ENCODE measurements at places on chromosomes 11 and 22.

DNA sequence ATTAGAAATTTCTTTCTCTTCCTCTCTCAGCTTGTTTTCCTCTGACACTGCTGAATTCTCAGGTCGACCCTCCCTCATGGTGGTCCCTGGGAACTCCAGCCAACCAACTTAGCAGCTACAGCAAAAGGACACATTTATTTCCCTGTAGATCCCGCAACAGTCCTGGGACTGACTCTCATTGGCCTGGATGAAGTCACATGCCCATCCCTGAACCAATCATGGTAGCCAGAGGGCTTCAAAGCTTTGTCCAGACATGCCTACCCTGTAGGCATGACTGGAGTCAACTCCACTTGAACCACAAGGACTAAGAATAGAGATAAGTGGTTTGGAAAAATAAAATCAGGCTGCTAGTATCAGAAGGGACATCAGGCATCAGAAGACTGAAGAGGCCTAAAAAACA is 84.6 kb upstream of the LRRC55 start:
- DNase-seq = no peak

DNA sequence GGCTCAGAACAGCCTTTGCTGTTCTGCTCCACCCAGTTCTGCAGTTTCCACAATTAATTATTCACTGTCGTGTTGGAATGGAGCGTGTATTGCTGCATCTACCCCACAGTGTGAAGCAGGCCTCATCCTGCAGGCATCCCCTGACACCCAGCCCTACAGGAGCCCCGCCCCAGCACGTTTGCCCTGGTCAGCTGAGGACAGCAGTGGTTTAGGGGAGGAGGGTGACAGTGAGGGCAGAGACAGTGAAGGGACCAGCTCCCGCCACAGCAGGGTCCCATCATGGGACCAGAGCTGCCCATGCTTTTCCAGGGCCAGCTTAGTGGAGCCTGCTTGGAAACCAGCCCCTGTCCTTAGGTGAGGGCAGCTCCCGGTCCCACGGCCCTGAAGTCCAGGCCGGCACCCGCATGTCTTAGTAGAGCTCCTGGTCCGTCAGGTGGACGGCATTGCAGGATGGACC is 273.0 kb downstream of the TBC1D22A start:
- DNase-seq = no peak

- no peak for DNase-seq
Measured at GRCh38 chr11:110031171-110031570, 62.0 kb upstream of the ZC3H12C start.

DNA sequence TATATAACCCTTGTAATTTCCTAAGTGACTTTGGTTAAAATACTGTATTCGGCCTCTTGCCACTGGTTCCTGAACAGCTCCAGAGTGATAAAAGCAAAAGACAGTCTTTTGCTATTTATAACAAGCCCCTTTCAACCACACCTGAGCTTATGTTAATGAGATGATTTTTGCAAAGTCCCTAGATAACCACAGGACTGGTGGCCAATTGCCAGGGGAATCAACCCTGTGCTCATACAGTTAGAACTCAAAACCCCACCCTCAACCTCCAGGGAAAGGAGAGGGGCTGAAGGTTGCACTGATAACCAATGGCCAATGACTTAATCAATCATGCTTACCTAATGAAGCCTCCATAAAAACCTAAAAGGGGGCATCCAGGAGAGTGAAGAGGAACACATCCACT is 77.9 kb downstream of the SIK3 start:
- DNase-seq = no peak

DNA sequence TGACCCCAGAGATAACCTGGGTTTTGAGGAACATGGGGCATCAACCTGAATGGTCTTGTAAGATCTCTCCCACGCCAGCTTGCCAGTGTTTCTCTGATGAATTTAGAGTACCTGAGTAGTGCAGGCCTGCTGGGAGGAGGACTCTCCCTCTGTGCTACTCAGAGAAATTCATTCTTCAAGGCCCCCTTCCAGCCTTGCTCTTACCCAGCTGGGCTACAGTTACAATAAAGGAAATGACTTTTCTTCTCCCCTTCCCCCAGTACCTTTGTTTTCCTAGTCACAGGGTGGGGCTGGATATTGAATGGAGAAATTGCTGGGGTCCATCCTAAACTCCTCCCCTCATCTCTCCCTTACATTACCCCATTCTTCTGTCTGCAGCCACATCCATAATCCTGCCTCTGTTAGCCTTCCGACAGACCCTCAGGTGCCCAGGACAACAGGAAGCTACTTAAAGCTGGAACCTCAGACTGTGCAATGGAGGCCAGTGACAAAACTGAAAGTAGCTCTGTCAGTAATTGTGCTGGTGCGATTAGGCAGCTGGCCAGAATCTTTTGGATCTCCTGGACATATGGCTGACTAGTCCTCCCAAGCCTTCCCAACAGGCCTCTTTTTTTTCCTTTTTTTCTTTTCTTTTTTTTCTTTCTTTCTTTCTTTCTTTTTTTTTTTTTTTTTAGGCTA is 17.4 kb downstream of the LIMK2 start:
- peak; percentile 74 for DNase-seq

- no peak for DNase-seq
Measured at GRCh38 chr11:72621008-72621610, 53.1 kb downstream of the PDE2A start.

GRCh38 chr11:78160557-78160956 is 21.1 kb upstream of the ALG8 start:
- DNase-seq = no peak

DNA sequence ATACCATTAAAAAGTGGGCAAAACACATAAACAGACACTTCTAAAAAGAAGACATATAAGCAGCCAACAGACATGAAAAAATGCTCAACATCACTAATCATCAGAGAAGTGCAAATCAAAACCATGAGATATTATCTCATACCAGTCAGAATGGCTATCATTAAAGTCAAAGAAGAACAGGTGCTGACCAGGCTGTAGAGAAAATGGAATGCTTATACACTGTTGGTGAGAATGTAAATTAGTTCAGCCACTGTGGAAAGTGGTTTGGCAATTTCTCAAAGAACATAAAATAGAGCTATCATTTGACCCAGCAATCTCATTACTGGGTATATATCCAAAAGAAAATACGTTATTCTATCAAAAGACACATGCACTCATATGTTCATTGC is 13.5 kb downstream of the OR2AT4 start:
- no peak for DNase-seq

DNA sequence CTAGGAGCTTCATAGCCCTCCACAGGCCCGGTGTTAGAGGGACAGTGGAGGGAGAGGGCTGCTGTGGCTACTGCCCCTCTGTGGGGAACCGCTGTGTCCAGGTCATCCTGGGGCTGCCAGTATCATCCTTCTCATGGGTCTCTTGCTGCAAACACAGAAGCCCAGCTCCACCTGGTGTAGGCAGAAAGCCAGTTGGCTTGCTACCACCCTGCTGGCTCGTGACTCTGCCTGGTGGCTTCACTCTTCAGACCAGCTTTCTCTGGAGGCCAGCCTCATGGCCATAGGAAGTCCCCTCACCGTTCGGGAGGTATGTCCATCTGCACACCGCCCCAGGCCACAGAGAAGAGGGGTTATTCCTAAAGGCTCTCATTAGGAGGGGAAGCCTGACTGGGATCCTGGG is 19.4 kb upstream of the SUSD2 start:
- no peak for DNase-seq

GRCh38 chr22:32707971-32708370 is 93.5 kb upstream of the TIMP3 start:
- DNase-seq = no peak

- DNase-seq = no peak
Measured at GRCh38 chr11:129236850-129237249, 44.7 kb upstream of the ARHGAP32 start.

- DNase-seq = peak; percentile 66
Measured at GRCh38 chr11:47186076-47186699, at the start of gene PACSIN3. TSS of gene PACSIN3 (minus strand) at chr11:47186434. CDS start at chr11:47182727, 3,707 bp downstream.

- DNase-seq = no peak
Measured at GRCh38 chr22:43085658-43086606, 3.3 kb downstream of the TTLL1 start.

DNA sequence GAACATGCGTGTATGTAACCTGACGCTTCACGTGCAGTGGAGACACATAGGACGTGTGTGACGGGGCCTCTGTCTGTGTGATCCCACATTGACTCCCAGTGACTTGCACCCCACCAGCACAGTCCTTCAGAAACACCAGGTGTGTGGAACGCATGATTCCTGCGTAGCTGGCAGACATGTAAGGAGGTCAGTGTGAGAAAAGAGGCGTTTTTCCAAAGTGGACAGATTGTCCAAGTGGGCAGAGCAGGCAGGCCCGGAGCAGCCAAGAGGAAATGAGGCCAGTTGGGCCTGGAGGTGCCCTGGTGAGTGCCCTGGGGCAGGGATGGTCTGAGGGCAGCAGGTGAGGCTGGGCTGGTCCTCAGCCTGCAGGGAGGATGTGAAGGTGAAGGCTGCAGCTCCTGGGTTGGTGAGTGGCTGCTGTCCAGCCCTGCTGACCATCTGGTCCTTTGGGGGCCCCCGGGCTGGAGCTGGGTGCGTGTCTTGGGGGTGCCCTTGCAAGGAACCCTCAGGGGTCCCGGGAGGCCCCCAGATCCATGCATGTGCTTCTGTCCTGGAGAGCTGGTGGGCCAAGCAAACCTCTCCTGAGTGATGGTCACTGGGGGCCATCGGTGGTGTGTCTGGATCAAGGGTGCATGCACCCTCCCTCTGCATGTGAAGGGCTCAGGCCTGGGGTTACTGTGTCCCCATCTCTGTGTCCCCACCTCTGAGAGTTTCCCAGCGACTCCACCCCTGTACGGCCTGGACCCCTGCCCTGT is 26.6 kb downstream of the SHANK3 start:
- no peak for DNase-seq

- no peak for DNase-seq
Measured at GRCh38 chr11:74427384-74427886, 29.2 kb upstream of the PGM2L1 start.

DNA sequence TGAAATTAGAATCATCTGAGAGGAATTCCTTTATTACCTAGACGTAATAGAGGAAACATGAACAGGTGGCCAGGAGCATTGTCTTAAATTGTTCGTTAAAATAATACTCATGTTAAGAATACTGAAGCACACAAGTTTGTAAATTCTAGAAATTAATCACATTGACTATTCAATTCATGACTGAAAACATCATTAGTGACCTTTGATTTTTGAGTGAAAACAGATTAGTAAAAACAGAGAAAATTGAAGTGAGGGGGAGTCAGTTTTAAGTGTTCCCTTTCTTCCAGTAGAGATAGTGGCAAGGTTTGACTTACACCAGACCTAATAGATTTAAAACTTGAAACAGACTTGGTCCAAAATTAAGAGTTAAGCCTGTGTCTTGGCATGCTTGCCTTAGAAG is 1.4 kb downstream of the ZFP91 start:
- no peak for DNase-seq

DNA sequence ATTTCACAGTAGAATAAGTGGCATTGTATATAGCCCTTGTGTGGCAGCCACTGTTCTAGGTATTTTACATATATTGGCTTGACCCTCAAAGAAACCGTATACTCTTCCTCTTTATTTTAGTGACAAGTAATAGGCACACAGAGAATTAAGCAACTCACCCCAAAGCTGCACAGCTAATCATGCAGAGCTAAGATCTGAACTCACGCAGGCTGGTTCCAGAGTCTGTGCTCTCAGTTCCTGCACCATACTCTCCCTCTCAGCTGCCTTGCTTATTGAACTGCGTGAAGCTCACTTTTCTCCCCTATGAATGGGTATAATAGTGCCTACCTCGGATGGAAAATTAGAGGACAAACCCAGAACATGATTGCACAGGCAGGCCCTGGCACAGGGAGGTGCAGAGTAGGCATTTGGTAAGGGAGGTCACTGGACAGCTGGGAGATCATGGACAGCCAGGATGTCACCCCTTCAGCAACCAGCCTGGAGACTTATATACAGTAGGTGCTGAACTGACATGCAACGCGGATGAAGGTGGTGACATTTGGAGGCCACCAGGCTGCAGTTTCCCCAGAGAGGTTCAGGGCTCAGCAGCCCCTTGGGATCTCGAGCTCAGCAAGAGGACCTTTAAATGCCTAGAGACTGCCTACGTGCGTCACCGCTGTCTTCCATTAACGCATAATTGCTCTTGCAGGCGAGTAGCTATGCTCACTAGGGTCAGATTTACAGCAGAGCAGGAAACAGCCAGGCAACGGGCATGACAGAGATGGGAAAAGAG is 78.4 kb upstream of the TP53I11 start:
- DNase-seq = no peak

DNA sequence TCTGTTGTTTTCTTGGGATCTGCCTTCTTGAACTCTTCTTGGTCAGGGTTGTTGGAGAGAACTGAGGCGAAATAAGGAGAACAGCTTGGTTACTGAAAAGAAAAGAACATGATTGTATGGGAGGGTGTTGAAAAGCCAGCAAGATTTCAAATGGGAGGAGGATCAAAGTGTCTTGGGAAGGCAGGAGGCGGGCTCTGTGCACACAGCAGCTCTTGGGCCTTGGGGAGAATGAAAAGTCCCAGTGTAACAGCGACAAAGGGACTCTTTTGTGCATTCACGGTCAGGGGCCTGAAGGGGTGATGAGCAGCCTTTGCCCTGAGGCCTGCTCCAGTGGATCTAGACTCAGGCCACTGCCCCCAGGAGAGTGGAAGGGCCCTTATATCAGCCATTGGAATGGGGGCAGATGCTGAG is 135.4 kb downstream of the ADAMTS15 start:
- no peak for DNase-seq

DNA sequence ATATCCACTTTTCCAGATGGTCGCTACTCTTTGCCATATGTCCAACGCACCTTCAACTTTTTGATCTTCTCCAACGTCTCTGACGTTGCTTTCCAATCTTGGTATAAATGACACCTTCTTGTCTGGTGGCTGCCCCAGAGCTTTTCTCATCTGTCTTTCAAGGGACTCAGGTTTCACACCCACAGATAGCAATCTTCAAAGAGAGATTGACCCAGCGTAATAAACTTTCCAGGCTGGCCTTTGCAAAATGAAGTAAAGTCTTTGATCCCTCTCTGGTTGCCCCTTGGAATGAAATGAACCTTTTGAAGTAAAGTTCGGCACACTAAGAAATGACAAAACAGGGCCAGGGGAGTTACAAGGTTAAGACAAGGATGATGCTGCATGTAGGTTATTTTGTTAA is 138.4 kb upstream of the BDNF start:
- DNase-seq = no peak

GRCh38 chr11:93741882-93742226 is 382 bp downstream of the C11orf54 start:
- peak; percentile 68 for DNase-seq

DNA sequence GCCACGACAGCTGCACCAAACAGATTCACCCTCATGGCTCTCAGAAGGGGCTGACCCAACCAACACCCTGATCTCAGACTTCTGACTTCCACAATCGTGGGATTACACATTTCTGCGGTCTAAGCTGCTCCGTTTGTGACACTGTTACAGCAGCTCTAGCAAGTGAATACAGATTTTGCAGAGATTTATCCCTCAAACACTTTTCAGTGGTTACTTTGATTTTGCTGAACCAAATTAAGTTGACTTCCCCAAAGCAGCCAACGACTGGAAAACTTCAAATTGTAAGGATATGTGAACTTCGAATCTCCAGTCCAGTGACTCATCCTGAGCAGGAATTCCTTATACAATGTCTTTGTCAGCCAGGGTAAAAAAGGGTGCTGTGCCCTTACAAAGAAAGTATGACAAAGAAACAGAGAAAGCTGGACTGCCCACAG is 14.8 kb upstream of the INCENP start:
- DNase-seq = no peak
